Naive thymus-derived CD4-positive, alpha-beta T cell (primary cell): ENCODE measurements at places on chromosomes 7 and 10. TPM values are rescaled to one million over a fixed set of nuclear protein-coding genes. Genes with fewer than 3 reads are reported as not detected.

GRCh38 chr7:93228302-93228701 is 2.0 kb upstream of the HEPACAM2 start:
- peak; percentile 39 for DNase-seq
- H3K36me3 ChIP-seq: no peaks in the 10 kb centered on the region
- no peaks in the 10 kb centered on the region for H3K27me3 ChIP-seq
- peaks cover 6% of the 10 kb centered on the region for H3K4me1 ChIP-seq
- H3K4me3 ChIP-seq: no peak overlapping the region

- no peaks in the 10 kb centered on the region for H3K27me3 ChIP-seq
- H3K27ac ChIP-seq: no peak overlapping the region
- H3K36me3 ChIP-seq: no peaks in the 10 kb centered on the region
- no peaks in the 10 kb centered on the region for H3K4me1 ChIP-seq
Observed at GRCh38 chr7:81767926-81768325, 1.9 kb downstream of the HGF start.

DNA sequence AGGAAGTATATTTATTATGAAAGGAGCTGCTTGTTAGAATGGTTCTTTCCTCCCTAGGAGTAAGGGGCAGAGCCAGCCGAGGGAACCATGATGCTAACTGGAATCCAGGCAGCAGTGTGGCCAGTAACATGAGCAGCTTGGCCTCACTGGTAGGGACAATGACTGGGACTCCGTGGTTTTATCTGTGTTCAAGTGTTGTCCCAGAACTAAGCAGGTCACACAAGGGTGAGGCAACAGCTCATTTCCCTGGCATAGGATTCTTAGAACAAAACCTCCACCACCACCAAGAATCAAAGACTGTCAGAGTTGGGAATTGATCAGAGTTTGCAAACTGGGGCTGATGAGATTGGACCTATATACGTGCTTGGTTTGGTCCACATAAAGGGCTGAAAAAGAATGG is 138.9 kb upstream of the COBL start:
- no peak overlapping the region for H3K27ac ChIP-seq
- H3K36me3 ChIP-seq: no peaks in the 10 kb centered on the region
- DNase-seq: no peak
- H3K4me1 ChIP-seq: no peaks in the 10 kb centered on the region

GRCh38 chr7:28187012-28187411 is 6.4 kb upstream of the JAZF1 start:
- H3K4me3 ChIP-seq: no peak overlapping the region
- peaks cover 1% of the 10 kb centered on the region for H3K4me1 ChIP-seq
- no peak for DNase-seq
- no peaks in the 10 kb centered on the region for H3K36me3 ChIP-seq
- H3K27me3 ChIP-seq: no peaks in the 10 kb centered on the region
- no peak overlapping the region for H3K27ac ChIP-seq

DNA sequence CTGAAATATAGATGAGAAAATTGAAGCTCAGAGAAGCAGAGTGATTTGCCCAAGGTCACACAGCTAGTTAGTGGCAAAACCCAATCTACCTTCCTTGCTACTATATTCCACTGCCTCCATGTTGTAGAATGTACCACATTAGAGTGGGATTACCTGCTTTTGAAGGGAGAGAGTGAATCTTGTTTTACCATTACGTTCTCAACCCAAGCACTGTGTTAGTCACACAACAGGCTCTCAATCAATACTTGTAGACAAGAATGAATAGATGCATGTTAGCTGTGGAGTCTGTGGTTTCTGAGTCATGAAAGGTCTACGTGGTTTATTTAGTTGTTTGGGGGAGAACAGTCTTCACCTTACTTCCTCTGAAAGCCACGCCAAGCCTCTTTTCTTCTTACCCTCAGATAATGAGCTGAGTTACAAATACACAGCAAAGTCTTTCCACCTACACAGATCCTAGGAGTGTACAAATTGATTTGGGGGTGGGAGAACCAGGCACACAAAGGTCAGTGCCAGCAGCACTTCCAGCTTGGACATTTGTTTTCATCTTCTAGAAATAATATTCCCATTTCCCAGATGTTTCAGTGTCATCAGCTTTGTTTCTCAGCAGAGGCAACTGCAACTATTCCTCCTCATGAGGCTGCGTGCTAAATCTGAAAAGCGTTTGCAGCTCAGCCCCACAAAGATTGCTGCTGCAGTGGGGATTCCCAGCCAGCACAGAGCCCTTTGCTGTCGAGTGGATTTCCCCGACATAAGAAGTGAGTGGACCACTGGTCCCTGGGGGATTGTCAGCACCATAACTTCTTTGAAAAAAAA is 71.5 kb upstream of the ADO start:
- peak; percentile 83 for DNase-seq
- H3K27ac ChIP-seq: peak overlapping the region; percentile 22
- H3K36me3 ChIP-seq: no peaks in the 10 kb centered on the region
- no peak overlapping the region for H3K4me3 ChIP-seq

- no peaks in the 10 kb centered on the region for H3K27me3 ChIP-seq
- H3K4me1 ChIP-seq: no peaks in the 10 kb centered on the region
- no peak overlapping the region for H3K4me3 ChIP-seq
- H3K27ac ChIP-seq: no peak overlapping the region
Observed at GRCh38 chr10:75525067-75525466, 93.6 kb downstream of the LRMDA start.

- no peaks in the 10 kb centered on the region for H3K4me1 ChIP-seq
- H3K4me3 ChIP-seq: no peak overlapping the region
- no peak overlapping the region for H3K27ac ChIP-seq
- H3K36me3 ChIP-seq: no peaks in the 10 kb centered on the region
Observed at GRCh38 chr10:129345763-129346162, 121.3 kb upstream of the MGMT start.

DNA sequence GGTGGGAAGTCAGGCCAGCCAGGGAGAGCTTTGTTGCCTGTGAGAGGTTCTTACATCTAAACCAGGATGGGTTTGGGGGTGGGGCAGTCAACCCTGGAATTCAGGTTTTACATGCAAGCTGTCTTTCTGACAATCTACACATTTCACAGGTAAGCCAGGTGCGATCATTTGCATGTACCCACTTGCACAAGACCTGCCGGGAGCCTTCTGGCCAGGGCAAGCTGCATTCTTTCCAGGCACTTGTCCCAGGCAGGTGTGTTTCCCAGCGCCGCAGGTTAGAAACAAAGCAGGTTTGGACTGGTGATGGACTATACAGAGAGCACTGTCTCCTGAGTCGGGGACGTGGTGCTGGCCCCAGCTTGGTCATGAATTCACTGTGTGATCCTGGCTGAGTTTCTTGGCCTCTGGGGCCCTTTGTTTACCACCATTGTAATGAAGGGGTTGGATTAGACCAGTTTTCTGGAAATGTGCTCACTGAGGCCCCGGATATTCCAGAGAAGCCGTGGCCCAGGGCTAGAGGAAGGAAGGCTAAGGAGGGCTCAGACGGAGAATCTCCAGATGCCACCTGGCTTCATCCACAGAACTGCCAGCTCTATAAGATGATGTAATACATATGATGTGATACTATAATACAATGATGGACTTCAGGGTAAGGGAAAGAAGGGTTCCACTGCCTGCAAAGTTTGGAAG is 205.2 kb upstream of the SVIL start:
- H3K27ac ChIP-seq: no peak overlapping the region
- no peak for DNase-seq
- H3K4me3 ChIP-seq: no peak overlapping the region
- H3K4me1 ChIP-seq: no peaks in the 10 kb centered on the region
- H3K27me3 ChIP-seq: no peaks in the 10 kb centered on the region
- H3K36me3 ChIP-seq: no peaks in the 10 kb centered on the region

DNA sequence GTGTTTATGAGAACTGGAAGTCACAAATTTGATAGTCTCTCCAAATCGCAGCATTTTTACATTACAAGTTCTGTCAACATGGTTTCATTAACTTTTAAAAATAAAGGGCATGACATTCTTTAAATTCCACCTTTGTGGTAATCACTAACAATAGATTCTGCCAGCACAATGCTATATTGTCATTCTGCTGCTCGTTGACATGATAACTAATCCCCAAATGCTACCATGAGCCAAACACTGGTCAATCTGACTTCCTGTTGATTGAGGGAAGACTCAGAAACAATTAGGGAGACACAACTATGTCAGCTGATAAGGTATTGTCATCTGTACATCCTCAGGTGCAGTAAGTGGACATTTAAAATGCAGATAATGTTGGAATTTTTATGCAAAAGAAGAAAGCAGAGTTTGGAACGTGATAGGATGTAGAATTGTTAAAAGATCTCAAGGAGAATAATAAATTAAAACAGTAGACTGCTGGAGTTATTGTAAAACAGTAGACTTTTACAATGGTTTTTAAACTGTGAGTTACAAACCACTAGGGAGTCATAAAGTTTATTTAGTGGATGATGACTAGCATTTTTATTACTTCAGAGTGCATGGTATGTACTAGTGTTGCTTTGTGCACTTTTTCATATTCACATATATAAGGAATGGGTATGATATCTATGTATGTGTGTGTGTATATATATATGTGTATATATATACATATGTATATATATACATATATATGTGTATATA is 126.4 kb upstream of the DKK1 start:
- no peak overlapping the region for H3K27ac ChIP-seq
- no peaks in the 10 kb centered on the region for H3K4me1 ChIP-seq
- H3K36me3 ChIP-seq: no peaks in the 10 kb centered on the region
- H3K4me3 ChIP-seq: no peak overlapping the region
- H3K27me3 ChIP-seq: no peaks in the 10 kb centered on the region

DNA sequence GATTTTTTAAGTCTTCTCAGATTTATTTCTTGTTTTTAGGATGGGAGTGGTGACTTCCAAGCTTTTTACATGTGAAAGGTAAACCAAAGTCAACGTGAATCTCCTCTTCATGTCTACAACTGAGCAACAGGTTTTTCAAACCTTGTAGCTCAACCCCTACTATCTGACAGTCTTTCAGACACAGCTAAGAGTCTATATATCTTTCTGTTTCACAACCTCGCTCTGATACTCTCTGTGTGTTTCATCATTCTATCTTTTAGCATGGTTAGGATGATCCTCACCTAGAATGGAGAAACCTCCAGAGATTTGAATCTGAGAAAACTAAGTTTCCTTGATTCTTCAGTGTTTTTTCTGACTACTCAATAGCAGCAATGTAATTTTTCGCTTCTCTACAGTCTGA is 96.1 kb downstream of the EPDR1 start:
- H3K4me1 ChIP-seq: no peaks in the 10 kb centered on the region
- H3K4me3 ChIP-seq: no peak overlapping the region
- H3K27me3 ChIP-seq: no peaks in the 10 kb centered on the region
- H3K36me3 ChIP-seq: no peaks in the 10 kb centered on the region
- H3K27ac ChIP-seq: no peak overlapping the region

DNA sequence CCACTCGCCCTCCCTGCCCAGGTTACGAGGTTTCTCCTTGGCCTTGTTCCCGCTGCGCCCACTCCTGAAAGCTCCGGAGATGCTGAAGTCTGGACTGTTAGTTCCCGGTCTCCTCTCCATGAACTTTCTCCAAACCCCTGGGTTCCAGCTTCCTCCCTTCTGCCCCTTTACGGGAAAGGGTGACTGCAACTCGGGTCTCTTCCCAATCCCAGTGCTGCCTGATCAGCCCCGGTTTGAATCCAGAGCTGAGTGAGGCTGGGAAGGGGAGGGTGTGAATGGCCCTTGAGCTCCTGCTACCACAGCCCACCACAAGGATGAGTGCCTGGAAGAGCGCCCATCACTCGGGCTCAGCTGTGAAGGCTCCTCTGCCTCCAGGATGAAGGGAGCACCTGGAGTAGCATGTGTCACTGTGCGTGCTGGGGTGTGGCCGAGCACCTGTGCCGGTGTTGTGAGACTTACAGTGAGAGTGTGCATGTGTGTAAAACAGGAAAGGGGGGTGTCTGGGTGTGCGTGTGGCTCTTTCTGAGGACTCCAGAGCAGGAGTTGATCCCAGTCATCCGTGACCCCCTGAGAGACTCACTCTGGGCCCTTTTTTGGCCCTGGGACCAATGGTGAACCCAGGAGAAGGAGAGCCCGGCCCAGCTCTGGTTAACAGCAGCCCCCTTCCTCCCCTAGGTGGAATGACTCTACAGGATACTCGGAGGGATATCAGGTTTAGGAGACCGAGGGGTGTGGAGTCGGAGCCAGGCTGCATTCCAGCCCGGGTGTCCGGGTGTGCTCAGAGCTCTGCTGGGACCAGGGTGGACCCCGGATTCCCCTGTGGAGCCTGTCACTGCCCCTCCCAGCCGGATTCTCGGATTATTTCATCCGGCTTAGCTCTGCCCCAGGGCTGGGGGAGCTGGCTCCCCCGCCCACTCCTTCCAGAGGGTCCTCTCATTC is 1.1 kb upstream of the ZNF467 start:
- H3K4me1 ChIP-seq: peaks cover 8% of the 10 kb centered on the region
- no peak for DNase-seq
- H3K27ac ChIP-seq: no peak overlapping the region
- H3K36me3 ChIP-seq: no peaks in the 10 kb centered on the region
- no peak overlapping the region for H3K4me3 ChIP-seq

DNA sequence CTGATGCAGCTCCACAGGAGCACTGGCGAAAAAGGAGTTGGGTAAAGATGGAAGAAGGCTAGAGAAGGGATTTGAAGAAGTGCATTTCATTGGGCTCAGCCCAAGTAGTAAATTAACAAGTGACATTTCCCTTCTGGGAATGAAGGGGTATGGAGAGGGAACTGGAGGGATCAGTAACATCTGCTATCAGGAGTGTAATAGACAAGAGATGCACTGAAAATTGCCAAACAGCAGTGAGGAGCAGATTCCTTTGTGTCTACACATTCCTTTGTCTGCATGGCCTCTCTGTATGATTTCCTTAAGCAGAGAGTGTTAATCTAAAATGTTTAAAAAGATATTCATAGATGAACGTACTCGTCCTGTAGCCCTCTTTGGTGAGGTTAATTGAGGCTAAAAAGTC is 148.2 kb upstream of the FERD3L start:
- H3K27me3 ChIP-seq: no peaks in the 10 kb centered on the region
- no peak overlapping the region for H3K4me3 ChIP-seq
- no peaks in the 10 kb centered on the region for H3K4me1 ChIP-seq

DNA sequence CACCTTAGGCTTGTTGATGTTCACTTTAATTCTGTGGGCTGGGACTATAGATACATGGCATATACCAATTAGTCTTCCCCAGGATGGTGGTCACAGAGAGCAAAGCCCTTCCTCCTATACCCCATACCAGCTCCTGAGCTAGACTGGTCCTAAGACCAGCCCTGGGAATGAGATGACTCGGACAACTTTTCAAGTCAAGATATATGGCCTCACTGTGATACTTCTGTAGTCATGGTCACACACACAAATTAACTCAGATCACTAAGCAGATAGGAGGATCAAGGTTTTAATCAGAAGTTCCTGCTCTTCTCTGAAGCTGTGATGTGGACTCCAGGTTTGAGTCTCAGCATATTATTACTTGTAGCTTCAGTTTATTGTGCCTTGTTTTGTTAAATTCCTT is 53.1 kb downstream of the SLK start:
- DNase-seq: no peak
- H3K36me3 ChIP-seq: peaks cover 73% of the 10 kb centered on the region
- H3K27me3 ChIP-seq: no peaks in the 10 kb centered on the region
- H3K4me1 ChIP-seq: no peaks in the 10 kb centered on the region
- no peak overlapping the region for H3K4me3 ChIP-seq

- no peaks in the 10 kb centered on the region for H3K27me3 ChIP-seq
- H3K4me1 ChIP-seq: no peaks in the 10 kb centered on the region
- H3K27ac ChIP-seq: no peak overlapping the region
- no peak overlapping the region for H3K4me3 ChIP-seq
Observed at GRCh38 chr10:90319188-90319914, 538.5 kb downstream of the HTR7 start.

H2BK1 gene
- not detected for polyA plus RNA-seq

TECTB gene
- not detected for polyA plus RNA-seq

FGFR2 gene
- polyA plus RNA-seq: not detected
